ENCODE measurements at places on chromosomes 3 and 15. TPM values are rescaled to one million over a fixed set of nuclear protein-coding genes. Genes with fewer than 3 reads are reported as not detected.

The TTLL13 gene
- 0.88 TPM for polyA plus RNA-seq

DNA sequence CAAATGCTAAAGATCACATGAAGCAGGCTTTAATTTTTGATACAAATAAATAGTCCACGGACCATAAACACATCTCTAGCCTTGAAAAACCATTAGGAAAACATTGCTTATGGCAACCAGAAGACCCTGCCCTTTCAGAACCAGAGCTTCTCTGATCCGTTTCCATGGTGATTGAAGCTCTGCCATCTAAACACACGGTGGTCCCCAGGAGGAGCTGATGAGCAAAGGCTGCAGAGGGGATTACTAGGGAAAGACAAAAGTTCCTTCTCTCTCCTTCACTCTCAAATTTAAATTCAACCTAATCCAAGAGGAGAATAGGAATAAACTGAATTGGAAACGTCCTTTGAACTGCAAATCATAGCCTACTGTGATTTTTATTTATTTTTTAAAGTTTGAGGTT, 122.0 kb upstream of the ATP10A start:
- no peak for DNase-seq

GRCh38 chr15:90677807-90678790, 39.0 kb upstream of the BLM start:
- DNase-seq, result no peak

DNA sequence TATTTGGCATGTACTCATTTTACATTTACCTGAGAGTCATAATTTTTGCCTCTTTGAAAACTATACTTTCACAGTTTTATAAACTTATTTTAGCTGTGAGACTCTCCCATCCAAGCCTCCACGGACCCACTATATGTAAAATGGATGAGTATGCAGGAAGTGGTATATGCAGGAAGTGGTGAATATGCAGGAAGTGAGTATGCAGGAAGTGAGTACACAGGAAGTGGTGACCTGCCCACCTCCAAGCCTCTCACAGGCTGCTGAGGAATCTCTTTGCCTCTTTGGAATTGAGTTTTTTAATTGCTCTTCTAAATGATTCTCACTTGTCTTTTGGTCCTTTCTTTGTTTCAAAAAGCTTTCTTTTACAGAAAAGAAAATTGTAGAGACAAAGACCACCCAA, 85.2 kb downstream of the KBTBD8 start:
- no peak for DNase-seq
